ENCODE measurements at places on chromosomes 12 and 14.

DNA sequence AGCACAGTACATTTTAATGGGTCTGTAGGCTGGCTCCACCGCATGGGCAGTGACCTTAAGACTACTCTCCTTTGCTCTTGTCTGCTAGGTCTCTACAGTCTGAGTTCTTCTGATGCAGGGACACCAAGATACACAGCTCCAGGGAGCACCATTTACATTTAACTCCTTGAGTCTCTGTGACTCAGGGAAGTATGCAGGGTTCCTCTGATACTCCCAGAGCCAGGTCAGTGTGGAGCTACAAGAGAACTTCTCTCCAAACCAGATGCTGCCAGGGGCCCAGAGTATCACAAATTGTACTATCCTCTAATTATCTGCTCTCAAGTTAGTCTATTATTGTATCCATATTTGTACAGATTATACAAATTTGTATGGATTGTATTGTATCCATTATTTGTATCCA, 15.2 kb downstream of the ZFP36L1 start:
- DNase-seq: no peak

DNA sequence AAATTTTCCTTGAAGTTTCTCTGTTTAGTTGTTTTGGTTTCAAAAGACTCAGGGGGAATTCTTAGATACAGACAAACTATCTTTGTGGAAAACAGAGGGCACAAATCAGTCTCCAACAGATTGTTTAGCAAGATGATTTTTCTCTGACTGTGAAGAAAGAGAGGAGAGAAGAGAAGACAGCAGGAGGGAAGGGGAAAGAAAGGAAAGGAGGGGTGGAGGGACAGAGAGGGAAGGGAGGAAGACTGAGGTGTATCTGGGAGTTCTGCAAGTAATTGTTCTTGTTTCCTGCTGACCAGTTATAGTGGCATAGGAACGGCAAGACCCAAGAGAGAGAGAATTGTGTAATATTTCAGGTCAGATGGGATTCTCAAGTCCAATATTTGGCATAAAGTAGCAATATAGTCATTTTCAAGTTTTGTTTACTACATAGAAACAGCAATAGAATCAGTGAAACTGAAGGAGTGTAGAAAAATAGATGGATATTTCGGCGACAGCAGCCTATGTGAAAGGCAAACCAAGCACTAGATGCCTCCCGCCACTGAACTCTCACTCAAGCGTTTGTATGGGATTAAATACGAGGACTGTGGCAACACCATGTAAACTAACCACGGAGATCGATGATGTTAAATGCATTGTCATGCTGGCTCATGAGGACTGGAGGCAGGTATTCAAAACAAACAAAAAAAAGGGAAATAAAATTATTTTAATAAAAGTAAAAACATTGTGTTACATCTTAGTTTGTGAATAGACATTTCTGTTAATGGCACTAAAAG, 342.5 kb downstream of the SLC16A7 start:
- DNase-seq: no peak

DNA sequence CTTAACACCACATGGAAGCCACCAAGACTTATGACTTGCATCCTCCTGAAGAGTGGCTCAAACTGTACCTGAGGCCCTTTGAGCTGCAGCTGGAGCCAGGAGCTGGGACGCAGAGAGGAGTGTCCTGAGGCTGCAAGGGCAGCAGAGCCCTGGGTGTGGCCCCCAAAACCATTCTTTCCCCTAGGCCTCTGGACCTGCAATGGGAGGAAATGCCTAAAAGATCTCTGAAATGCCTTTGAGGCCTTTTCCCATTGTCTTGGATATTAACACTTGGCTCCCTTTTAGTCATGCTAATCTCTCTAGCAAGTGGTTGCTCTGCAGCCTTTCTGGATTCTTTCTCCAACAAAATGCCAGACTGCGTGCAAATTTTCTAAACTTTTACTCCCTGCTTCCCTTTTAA, 156.1 kb downstream of the SLC38A4 start:
- no peak for DNase-seq

- DNase-seq: no peak
These were observed 3.1 kb upstream of the ARHGEF40 start for GRCh38 chr14:21066882-21067502.

GRCh38 chr12:70831543-70831942, 89.0 kb downstream of the PTPRR start:
- no peak for DNase-seq

GRCh38 chr14:95320078-95320895, 579 bp upstream of the CLMN start:
- DNase-seq: no peak

DNA sequence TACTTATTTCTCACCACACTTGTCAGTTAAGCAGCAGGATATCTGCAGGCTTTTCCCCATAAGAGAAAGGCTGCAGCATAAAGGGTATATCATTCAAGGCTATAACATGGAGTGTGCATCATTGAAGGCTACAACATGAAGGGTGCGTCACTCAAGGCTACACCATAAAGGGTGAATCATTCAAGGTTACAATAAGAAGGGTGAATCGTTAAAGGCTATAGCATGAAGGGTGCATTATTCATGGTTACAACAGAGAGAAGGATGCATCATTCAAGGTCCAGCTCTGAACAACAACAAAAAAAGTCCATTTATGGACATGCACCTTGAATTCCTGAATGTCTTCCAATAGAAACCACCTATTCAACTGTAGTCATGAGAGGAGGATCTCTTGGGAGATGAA, 32.8 kb upstream of the LUM start:
- DNase-seq: no peak

DNA sequence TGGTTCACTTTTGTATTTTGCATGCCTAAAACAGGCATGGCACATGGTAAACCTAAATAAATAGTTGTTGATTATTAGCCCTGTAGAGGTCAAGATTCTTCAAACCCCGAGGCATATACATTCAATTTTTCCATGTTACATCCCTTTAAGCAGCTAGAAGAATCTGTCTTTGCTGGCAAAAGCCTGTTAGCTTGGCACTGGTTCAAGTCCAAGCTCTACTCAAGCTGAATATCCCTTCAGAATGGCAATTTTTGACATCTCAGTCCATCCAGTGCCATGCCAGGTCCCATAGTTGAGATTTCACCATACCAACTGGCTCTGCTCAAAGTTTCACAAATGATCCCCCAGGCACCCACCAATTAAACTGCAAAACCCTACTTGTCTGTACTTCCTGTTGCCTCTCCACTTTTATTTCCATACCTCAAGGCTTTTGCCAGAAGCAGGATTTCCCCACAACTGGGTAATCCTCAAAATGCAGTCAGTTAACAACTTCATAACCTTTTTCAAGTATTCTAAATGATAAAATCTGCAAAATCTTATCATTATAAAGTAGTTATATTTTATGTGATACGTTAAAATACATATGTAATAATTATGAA, 9.0 kb upstream of the DCN start:
- DNase-seq: no peak

GRCh38 chr12:101703487-101703886, 6.0 kb downstream of the CHPT1 start:
- no peak for DNase-seq
